Fibroblast of skin of left quadriceps (primary cell): ENCODE measurements at places on chromosomes 6 and 20.

GRCh38 chr6:149246691-149247384 is 70.7 kb upstream of the TAB2 start:
- no peak for DNase-seq

DNA sequence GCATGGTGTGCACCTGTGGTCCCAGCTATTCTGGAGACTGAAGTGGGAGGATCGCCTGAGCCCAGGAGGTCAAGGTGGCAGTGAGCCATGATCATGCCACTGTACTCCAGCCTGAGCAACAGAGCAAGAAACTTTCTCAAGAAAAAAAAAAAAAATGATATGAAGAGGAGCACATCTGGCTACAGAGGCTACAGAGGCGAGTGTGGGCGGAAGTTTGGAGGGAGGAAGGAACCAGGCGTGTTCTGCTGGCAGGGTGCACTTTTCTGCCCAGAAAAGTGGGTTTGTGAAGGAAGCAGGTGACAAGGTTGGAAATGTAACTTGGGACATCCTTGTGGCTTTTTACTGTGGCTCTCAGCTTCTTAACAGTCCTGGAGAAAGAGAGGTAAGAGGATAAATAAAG is 96.7 kb downstream of the SNX5 start:
- no peak for DNase-seq

DNA sequence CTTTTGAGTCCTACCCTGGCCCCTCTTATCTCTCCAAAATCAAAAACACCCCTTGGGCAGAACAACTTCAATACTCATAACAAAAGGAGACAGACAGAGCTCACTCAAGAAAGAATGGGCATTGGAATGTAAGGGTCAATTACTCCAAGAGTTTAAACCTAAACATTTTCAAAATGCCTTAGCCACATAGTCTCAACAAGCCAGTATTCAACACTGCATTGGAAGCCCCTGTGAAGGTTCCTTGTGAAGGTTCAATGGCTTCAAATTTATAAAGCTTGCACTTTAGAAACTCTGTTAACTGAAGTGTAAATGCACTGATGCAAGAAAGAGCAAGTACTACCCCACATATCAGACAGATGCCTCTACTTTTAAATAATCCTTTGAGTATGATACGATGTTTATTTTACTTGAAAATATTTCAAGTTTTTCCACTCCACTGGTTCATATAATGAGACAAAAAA is 139.1 kb upstream of the LAMP5 start:
- no peak for DNase-seq

DNA sequence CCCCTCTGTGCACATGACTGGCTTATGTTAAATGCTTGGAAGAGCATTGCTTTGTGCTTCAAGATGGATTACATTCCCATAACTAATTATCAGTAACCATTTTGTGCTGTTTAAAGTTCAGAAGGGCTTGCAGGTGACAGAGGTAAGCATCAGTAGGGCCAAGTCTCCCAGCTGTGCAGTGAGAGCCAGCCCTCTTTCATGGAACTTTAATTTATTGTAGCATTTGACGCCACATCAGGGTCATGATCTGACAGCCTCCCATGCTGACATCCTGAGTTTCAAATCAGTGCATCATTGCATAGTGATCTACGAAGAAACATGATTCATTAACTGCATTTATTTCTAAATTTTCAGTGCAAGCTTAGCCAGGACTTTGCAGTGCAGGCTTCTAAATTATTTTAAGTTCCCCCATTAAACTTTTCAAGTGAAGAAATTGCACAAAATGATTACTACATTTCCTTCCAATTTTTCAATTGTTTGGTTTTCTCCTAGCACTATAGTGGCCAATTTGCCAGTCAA is 380.9 kb downstream of the UTRN start:
- no peak for DNase-seq

- DNase-seq, result no peak
Measured at GRCh38 chr20:57795977-57796560, 86.3 kb upstream of the PMEPA1 start.

- peak; percentile 24 for DNase-seq
Measured at GRCh38 chr6:17923401-17923863, 64.0 kb downstream of the KIF13A start.

- DNase-seq, result no peak
Measured at GRCh38 chr6:35443341-35444030, 8.7 kb upstream of the FANCE start.

DNA sequence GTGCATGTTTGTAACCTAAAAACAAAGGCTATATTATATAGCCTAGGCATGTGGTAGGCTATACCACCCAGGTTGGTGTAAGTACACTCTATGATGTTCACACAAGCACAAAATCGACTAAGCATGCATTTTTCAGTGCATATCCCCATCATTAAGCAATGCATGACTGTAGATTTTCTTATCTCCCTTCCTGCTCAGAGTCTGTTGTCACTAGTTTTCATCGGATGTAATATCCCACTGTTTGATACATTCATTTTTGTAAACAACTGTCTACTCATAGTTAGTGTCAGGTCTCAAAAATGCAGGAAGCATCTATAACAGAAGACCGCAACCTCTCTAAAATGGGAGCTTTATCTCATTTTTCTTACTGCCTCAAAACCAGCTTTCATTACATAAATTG is 70.7 kb downstream of the GFRAL start:
- DNase-seq, result no peak

DNA sequence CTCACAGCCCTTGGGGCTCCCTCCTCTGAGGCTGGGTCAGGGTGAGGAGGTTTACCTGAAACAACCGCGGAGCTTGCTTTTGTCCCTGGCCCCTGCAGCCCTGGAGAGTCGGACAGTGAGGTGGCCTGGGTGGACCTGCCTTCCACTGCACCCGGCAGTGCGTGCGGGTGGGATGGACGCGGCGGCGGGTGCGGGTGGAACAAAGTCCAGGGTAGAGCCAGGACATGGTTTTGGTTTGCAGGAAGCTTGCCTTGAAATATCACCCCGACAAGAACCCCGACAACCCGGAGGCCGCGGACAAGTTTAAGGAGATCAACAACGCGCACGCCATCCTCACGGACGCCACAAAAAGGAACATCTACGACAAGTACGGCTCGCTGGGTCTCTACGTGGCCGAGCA is 27.1 kb downstream of the UCKL1 start:
- no peak for DNase-seq

- DNase-seq, result no peak
Measured at GRCh38 chr6:157653521-157653920, 169.5 kb upstream of the SNX9 start.

GRCh38 chr6:153949616-153950015 is 89.4 kb upstream of the OPRM1 start:
- peak; percentile 24 for DNase-seq

GRCh38 chr20:33165416-33166055 is 2.4 kb upstream of the BPIFA2 start:
- no peak for DNase-seq

GRCh38 chr6:147741389-147741788 is 232.9 kb downstream of the SAMD5 start:
- peak; percentile 16 for DNase-seq

DNA sequence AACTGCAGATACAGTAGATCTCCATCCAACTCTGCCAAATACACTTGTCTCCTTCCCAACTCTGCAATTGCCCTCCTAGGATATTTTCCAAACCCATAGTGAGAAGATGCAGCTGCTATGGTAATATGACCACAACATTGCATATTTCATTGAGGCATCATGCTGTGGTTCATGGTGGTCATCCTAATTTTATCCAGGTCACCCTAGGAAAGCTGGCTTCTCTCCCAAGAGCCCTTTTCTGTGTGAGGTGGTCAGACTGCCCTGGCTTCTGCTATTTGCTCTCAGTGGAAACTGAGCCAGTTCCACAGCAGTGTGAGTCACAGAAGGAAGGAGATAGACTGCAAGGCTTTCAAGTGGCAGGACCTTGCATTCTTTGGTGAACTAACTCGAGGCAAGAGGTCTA is 5.5 kb downstream of the OGFRL1 start:
- DNase-seq, result peak; percentile 28

DNA sequence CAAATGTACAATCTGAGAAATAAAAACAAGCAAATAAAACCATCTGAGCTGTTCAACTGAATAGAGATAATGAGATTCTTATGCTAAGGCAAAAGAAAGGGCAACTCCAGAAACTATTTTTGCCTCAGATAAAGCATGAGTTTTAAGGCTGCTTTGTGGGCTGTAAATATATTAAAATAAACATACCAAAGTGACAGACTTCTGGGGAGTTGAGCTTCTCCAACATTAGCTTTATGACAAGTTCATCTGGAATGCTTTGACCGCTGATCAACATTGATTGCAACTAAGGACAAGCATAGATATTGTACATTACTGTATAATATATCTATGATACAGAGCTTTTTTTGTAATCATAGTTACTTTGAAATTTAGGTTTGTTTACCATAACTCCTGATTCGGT is 19.3 kb downstream of the AK9 start:
- DNase-seq, result peak; percentile 66

GRCh38 chr20:32991383-32991782 is 12.8 kb downstream of the SUN5 start:
- DNase-seq, result no peak

- no peak for DNase-seq
Measured at GRCh38 chr20:64222851-64223525, 32.6 kb upstream of the PCMTD2 start.

GRCh38 chr6:72787391-72788031 is 165.6 kb downstream of the KCNQ5 start:
- peak; percentile 82 for DNase-seq
